ENCODE measurements at places on chromosomes 2 and 18.
A peak's percentile ranks its signal among the peaks of the same experiment; 100 is the strongest.

- DNase-seq: no peak
Measured at GRCh38 chr2:127783101-127783500, 27.9 kb downstream of the WDR33 start.

DNA sequence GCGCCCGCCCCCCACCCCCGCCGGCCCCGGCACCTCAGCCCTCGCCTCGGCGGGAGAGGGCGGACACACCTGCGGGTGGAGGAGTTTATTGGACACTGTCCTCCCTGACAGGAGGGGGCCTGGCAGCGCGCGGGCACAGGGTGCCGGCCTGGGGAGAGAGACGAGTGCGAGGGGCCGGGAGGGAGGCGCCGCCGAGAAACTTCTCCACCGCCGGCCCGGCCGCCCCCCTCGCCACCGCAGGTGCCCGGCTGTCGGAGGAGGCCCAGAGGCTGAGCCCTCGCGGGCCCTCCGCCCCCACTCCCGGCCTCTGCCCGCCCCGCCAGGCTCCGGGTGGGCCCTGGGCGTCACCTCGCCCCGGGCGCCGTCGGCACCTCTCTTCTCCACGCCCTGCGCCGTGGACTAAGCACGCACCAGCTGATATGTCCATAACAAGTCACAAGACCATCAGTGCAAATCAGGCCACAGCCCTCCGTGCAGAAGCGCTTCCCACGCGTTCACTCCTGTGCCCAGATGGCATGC is 311.3 kb downstream of the CELF4 start:
- no peak for DNase-seq

GRCh38 chr2:20192781-20193180 is 32.1 kb downstream of the SDC1 start:
- no peak for DNase-seq

DNA sequence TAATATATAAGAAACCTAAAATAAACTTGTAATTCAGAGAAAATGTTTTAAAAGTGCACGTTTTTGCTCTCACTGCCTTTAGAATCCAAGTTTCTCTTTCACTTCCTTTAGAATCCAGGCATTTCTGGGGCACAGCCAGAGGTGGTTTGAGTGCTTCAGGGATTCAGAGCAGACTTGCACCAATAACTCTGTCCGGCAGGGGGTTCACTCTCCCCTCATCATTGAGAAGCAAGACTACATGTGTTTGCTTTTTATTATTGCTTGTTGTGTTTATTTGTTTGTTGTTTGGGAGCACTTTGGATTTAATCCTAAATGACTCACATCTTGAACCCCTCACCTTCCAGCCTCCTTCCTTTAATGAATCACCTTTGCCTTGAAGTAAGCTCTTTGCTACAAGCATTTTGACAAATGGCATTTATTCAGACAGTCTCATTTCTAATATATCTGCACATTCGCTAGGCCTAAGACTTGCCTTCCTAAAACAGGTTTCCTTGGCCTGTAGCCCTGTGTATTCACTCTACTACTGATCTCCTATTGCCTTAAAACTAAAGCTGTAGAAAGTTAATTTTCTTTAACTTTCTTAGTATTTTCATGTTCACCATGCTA is 233.5 kb upstream of the ATP5MC3 start:
- DNase-seq: peak; percentile 1

DNA sequence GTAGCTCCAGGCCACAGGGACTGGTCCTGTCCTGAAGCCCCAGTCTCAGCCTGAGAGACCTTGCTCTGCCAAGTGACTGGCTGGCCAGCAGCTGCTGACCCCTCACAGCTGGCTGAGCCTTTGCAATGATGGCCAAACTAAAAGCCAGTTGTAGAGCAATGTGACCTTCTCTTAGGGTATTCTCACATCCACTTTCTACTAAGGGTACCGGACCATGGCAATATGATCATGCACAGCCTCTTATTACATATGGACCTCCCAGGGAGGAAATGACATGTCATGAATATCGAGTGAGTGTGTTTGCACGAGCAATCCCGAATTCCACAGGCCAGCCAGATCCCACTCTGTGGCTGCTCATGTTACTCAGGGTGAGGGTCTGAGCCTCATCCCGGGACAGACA is 213.9 kb downstream of the VAPA start:
- no peak for DNase-seq

GRCh38 chr2:158732573-158733429 is 62.3 kb upstream of the DAPL1 start:
- no peak for DNase-seq

GRCh38 chr2:3662239-3662638 is 4.2 kb downstream of the ALLC start:
- peak; percentile 7 for DNase-seq

- DNase-seq: no peak
Measured at GRCh38 chr2:149906886-149907285, 319.3 kb upstream of the MMADHC start.

GRCh38 chr2:181862583-181863281 is 28.8 kb upstream of the ITPRID2 start:
- DNase-seq: no peak

DNA sequence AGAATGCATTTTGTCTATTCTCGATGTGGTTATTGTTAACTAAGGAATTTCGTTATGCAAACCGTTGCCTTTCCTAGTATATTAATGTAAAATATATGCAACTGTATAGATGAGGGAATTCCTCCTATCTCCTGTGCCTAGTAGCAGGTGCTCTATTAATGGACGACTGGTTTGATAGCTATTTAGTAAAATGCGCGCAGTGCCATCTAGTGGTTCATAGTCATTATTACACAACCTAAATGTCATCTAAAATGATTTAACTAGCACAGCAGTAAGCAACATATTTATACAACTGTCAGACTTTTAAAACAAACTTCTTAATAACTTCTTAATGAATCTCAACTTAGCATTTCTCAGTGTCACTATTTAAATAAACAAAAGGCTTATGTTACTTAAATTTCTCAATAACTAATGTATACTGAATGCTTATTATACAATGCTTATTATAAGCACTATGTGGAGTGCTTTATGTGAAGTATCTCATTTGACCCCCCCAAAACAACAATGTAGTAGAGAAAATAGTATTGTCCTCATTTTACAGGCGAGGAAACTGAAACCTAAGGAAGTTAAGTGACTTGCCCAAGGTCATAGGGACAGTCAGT is 77.9 kb downstream of the DTNA start:
- peak; percentile 60 for DNase-seq

- DNase-seq: no peak
Measured at GRCh38 chr18:56330366-56331110, 307.9 kb downstream of the TXNL1 start.

- no peak for DNase-seq
Measured at GRCh38 chr2:11430729-11431128, 35.2 kb downstream of the E2F6 start.

- no peak for DNase-seq
Measured at GRCh38 chr2:127086990-127087790, 19.8 kb downstream of the BIN1 start.

GRCh38 chr2:224934526-224935188 is 107.6 kb downstream of the DOCK10 start:
- no peak for DNase-seq

- no peak for DNase-seq
Measured at GRCh38 chr2:217905395-217905794, 97.4 kb downstream of the TNS1 start.

GRCh38 chr2:98634406-98635092 is 26.2 kb downstream of the UNC50 start:
- peak; percentile 80 for DNase-seq

- DNase-seq: no peak
Measured at GRCh38 chr18:79863161-79864005, 65.6 kb downstream of the KCNG2 start.

DNA sequence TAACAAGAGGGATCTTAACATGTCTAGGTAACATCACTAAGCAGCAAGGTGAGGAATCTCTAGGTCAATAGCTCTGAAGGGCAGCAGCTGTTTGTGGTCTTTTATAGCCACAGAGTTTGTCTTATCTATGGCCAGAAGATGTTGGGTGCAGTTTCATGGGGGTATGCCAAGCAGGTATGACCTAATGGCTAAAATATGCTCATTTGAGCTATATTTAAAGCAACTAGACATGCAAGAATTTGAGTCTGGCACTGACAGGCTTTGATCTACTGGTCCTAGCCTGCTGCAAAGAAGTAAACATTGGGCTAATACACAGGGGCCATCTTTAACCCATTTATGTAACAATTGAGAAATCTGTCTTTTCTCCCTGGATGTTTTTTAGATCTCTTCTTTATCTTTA is 13.9 kb upstream of the UGP2 start:
- no peak for DNase-seq

DNA sequence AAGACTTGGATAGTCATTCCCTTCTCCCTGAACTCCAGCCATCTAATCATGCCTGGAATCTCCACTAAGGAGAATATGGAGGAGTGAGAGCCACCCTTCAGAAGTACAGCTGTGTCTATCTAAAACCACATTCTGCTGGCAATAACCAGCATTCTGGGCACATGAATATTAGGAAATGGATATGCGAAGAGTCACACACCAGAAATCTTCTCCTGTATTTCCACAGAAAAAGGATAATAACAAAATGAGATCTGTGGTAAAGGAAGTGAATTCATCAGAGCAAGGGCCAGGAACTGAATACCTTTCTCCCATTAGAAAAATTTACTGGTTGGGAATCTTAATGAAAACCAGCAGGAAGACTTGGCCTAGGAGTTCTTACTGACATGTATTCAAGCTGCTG is 218.8 kb downstream of the SCG2 start:
- DNase-seq: no peak

GRCh38 chr2:197929008-197929885 is 124.9 kb downstream of the PLCL1 start:
- no peak for DNase-seq

DNA sequence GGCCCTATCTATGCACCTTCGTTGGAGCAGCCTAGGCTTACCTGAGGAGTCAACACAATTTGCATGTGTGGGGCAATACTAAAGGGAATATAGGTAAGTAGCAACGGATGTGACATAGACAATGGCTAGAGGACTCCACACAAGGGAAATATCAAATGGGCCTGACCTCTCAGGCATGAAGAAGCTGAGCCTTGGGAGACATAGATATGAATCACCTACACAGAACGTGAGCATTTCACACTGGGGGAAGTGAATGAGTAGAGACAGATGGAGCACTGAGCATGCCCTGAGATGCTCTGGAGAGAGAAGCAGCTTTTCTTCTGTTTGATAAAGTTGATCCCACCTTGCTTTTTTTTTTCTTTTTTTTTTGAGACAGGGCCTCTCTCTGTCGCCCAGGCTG is 97.9 kb downstream of the ATL2 start:
- DNase-seq: no peak

DNA sequence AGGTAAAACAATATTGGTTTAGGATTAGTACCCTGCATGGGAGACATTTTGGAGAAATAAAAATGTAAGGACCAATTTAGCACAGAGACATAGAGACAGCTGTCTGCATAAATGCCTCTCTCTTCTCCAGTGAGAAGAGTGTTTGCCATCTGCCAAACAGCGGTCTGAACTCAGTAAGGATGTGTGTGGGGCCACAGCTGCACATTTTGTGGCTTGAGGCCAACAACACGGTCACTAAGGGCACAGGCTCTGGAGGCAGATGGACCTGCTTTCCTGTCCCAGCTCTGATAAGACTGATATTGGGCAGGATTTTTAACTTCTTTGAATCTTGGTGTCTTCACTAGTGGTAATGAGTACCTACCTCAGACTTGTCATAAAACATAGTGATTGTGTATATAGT is 10.2 kb downstream of the ZBTB14 start:
- DNase-seq: no peak

DNA sequence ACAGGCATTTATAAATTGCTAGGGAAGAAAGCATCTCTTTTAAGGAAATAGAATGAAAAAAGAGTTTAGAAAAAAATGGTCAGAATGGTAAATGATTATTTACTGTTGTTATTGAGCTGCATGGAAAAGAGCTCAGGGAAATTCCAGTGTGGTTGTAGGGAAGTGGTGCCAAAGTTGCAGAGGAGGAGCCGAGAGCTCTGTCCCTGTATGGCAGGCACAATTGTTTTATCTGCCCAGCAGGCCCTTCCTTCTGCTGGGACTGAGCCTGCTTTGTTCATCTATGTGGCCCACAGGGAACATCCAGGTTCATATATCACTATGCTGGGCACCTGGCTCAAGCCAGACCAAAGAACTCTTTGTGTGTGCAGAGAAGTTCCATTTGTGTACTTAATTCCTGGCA is 80.8 kb upstream of the AGAP1 start:
- DNase-seq: no peak

DNA sequence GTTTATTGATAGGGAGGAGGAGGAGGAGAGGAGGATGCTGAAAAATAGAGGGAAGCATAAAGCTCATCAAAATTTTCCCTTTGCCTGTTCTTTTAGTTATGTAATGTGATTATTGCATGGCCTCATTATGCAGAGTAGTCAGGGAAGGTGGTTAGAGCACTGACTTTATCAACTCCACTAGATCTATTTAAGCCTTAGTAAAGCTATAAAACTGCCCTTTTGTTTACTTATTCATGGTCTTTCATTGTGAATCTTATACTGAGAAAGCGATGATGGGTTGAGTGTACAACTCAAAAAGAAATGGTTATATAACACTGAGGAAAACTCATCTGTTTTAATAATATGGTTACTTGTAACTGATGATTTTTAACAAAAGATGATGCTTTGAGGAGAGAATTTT is 81.7 kb downstream of the MAP4K4 start:
- DNase-seq: no peak

DNA sequence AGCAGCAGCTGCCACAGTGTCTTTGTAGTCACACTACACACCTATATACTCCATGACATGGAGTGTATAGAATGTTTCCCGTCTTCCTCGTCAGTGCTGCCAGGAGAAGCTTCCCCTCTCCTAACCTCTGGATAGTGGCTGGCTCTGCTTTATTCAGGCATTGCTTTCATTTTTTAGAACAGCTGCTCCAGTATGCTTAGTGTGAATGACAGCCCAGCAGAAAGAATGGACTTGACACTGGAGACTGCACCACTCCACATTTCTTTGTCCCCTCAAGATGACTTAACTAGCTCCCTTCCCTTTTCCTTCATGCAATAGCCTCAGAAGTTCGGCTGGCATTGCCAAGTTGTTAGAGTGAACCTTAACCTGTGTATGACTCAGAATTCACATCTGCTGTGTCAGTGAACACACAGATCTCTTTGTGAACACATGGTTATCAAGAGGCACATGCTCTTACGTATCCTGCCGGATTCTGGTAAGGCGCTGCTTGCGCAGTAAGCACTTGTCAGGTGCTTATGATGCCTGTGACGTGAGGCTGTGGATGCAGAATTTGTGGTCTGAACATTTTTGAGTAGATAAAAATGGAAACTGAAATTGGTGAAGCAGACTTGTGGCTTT is 73.9 kb downstream of the NEDD4L start:
- no peak for DNase-seq

GRCh38 chr2:80380736-80381135 is 76.2 kb upstream of the LRRTM1 start:
- DNase-seq: no peak

GRCh38 chr2:237350597-237350996 is 63.4 kb downstream of the COL6A3 start:
- no peak for DNase-seq

- no peak for DNase-seq
Measured at GRCh38 chr2:237885931-237886684, 26.7 kb downstream of the RAMP1 start.
